ENCODE measurements at places on chromosomes 13 and 19. TPM values are rescaled to one million over a fixed set of nuclear protein-coding genes. Genes with fewer than 3 reads are reported as not detected.

MBD3L3 gene
- not detected for total RNA-seq

DNA sequence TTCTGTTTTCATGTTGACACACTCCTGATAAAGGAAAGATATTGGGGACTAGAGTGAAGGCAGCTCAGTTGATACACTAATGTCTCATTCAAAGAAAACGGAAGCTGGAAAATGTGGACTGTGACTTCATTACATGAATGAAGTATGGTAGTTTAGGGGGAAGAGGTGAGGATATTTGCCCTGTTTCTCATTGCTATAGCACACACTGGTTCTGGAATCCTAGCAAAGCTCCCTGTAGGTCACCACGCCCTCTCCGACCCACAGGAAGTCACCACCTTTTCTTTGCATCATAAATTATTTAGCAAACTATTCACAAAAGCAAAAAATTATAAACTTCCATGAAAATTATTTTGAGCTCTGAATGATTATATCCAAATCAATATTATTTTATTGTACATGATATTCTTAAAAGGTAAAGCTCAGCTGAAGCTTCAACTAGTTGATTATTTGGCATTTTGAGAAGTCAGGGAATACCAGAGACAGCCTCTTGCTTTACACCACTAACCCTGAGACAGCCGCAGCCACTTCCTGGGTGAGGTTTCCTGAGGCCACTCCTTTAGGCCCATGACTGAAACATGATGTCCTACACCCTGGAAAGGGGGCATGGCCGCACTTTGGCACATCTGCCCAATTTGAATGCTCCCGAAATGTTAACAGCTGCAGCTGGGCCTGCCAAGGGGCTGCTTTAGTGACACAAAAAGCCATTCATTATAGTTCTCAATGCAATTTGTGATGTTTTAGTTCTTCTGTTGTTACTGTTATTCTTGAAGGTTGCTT is 50.0 kb upstream of the WDFY2 start:
- no peaks in the 10 kb centered on the region for H3K27me3 ChIP-seq
- H3K27ac ChIP-seq = no peak overlapping the region
- DNase-seq = no peak

SLC25A41 gene
- not detected for total RNA-seq

IZUMO1 gene
- 2.2 TPM for total RNA-seq

GRCh38 chr19:42075364-42075615 is 676 bp upstream of the ZNF574 start:
- no peaks in the 10 kb centered on the region for H3K36me3 ChIP-seq
- DNase-seq = no peak
- H3K4me3 ChIP-seq = peak overlapping the region; percentile 78
- peaks cover 25% of the 10 kb centered on the region for H3K4me1 ChIP-seq
- H3K27me3 ChIP-seq = no peaks in the 10 kb centered on the region

GNG7 gene
- 2.8 TPM for total RNA-seq

DNA sequence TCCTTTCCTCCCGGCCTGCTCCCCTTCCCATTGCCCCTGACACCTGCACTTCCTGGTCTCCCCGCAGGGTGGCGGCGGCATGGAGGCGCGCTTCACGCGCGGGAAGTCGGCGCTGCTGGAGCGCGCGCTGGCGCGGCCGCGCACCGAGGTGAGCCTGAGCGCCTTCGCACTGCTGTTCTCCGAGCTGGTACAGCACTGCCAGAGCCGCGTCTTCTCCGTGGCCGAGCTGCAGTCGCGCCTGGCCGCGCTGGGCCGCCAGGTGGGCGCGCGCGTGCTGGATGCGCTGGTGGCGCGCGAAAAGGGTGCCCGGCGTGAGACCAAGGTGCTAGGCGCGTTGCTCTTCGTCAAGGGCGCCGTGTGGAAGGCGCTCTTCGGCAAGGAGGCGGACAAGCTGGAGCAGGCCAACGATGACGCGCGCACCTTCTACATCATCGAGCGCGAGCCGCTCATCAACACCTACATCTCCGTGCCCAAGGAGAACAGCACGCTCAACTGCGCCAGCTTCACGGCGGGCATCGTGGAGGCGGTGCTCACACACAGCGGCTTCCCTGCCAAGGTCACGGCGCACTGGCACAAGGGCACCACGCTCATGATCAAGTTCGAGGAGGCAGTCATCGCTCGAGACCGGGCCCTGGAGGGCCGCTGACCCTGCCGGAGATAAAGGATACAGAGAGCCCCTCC is 1.7 kb downstream of the TRAPPC5 start:
- no peak overlapping the region for H3K27ac ChIP-seq
- peak overlapping the region; percentile 91 for H3K4me3 ChIP-seq
- H3K36me3 ChIP-seq = 0 out of 2 replicates have a peak, but pooled peaks cover 6% of the 10 kb centered on the region
- no peak for DNase-seq

DNA sequence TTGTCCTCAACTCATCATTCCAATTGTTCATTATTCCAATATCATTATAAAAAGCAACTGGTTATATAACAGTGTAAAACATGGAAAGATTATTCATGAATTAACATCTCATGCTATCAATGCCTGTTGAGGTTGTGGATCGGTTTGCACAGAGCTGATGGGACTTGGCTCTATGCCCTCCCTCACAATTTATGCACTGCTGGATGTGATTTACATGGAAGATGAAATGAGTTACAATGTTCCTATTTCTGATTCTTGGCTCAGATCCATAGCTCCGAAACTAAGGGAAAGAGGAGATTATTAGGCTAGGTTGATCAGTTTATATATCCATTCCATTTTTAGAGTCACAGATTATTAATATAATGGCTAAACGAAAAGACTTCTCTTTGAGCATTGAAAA is 38.6 kb downstream of the SCEL start:
- no peak overlapping the region for H3K4me3 ChIP-seq
- no peak overlapping the region for H3K27ac ChIP-seq
- DNase-seq = no peak
- H3K27me3 ChIP-seq = no peaks in the 10 kb centered on the region
- no peaks in the 10 kb centered on the region for H3K4me1 ChIP-seq
- no peaks in the 10 kb centered on the region for H3K36me3 ChIP-seq

PNMA8B gene
- total RNA-seq = not detected
